ENCODE measurements at places on chromosomes 16 and 17.

- H3K4me1 ChIP-seq: peaks cover 4% of the 10 kb centered on the region
- DNase-seq: no peak
- H3K36me3 ChIP-seq: no peaks in the 10 kb centered on the region
- H3K4me3 ChIP-seq: no peak overlapping the region
- no peak overlapping the region for H3K27ac ChIP-seq
Measured at GRCh38 chr17:19370493-19370960, 7.8 kb upstream of the MAPK7 start.

- peaks cover 24% of the 10 kb centered on the region for H3K27me3 ChIP-seq
- DNase-seq: no peak
- no peaks in the 10 kb centered on the region for H3K36me3 ChIP-seq
- H3K27ac ChIP-seq: no peak overlapping the region
- peaks cover 15% of the 10 kb centered on the region for H3K4me1 ChIP-seq
- no peak overlapping the region for H3K4me3 ChIP-seq
Measured at GRCh38 chr16:86823125-86823524, 244.8 kb downstream of the FOXL1 start.

DNA sequence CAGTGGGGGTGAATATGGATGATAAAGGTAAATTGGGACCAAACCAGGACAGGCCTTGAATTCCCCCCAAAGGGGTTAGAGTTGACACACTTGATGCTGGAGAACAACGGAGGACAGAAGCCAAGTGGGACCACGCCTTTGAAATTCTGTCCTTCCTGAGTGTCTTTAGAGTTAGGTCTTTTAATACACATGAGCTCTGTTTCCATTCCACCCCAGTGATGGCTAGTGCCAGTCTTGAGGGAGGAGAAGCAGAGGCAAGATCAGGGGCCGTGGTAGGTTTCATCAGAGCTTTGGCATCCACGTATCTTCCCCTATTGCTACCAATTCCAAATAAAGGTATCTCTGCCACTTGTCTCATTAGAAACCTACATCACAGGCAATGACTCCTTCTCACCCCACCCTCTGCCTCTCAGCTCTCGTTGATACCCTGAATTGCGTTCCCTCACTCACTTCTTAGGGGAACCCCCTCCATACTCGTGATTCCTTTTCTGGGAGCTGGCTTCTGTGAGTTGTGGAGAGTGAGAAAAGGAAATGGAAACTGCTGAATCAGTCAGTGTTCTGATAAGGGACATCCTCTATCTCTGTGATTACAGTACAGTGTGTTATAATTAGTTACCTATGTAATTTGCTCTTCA is 2.4 kb upstream of the CCL3L1 start:
- peaks cover 11% of the 10 kb centered on the region for H3K4me1 ChIP-seq
- no peaks in the 10 kb centered on the region for H3K36me3 ChIP-seq
- H3K27me3 ChIP-seq: peaks cover 8% of the 10 kb centered on the region
- DNase-seq: no peak
- no peak overlapping the region for H3K4me3 ChIP-seq

DNA sequence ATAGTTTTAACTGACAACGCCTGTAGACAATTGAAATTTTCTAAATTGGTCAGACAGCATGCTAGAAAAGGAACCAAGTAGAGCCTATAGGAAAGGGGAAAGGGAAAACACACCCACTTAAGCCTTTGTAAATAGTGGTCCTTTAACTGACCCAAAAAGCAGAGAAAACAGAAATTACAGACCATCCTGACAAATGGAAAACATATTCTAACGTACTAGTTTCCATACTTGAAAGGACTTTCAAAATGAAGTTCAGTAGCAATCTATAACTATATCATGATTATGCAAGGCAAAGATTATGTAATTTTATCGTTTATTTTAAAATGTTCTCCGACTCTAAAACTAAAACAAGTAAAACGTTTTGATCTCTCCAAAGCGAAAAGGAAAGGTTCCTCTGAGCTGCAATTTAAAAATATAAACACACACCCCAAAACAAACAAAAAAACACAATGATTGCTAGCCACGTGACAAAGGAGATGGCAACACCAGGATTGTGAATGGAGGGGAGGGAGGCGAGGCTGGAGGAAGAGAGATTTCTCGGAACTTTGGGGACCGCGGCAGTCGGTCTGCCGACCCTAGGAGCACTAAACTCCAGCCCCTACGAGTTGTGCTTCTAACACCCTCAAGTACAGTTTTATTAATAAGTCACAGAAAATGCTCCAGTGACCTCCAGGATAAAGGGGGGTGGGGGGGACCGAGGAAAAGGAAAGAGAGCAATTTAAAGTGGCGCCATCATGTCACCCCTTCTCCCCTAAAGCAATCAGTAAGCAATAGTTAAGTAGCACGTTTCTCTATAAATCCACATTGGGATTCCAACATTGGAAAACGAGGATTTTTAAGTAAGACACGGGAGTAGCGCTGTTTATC is 1.7 kb downstream of the KANSL1 start:
- H3K4me3 ChIP-seq: peak overlapping the region; percentile 98
- peaks cover 49% of the 10 kb centered on the region for H3K4me1 ChIP-seq
- H3K36me3 ChIP-seq: no peaks in the 10 kb centered on the region
- DNase-seq: peak; percentile 74
- H3K27me3 ChIP-seq: no peaks in the 10 kb centered on the region
- peak overlapping the region; percentile 100 for H3K27ac ChIP-seq

GRCh38 chr17:36095992-36096391 is 6.0 kb upstream of the CCL3 start:
- no peak overlapping the region for H3K27ac ChIP-seq
- no peak overlapping the region for H3K4me3 ChIP-seq
- no peaks in the 10 kb centered on the region for H3K36me3 ChIP-seq

DNA sequence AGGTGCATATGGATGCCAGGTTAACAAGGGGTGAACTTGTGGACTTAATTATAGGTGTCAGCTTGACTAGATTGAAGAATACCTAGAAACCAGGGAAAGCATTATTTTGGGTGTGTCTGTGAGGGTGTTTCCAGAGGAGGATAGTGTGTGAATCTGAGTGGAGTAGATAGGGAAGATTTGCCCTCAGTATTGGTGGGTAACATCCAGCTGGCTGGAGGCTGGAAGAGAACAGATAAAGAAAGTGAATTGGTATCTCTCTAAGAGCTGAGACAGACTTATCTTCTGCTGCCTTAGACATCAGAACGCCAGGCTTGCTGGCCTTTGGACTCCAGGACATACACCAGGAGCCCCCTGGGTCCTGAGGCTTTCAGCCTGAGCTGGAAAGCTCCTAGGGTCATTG is 75.2 kb downstream of the CDRT15 start:
- H3K4me3 ChIP-seq: no peak overlapping the region
- no peaks in the 10 kb centered on the region for H3K36me3 ChIP-seq

DNA sequence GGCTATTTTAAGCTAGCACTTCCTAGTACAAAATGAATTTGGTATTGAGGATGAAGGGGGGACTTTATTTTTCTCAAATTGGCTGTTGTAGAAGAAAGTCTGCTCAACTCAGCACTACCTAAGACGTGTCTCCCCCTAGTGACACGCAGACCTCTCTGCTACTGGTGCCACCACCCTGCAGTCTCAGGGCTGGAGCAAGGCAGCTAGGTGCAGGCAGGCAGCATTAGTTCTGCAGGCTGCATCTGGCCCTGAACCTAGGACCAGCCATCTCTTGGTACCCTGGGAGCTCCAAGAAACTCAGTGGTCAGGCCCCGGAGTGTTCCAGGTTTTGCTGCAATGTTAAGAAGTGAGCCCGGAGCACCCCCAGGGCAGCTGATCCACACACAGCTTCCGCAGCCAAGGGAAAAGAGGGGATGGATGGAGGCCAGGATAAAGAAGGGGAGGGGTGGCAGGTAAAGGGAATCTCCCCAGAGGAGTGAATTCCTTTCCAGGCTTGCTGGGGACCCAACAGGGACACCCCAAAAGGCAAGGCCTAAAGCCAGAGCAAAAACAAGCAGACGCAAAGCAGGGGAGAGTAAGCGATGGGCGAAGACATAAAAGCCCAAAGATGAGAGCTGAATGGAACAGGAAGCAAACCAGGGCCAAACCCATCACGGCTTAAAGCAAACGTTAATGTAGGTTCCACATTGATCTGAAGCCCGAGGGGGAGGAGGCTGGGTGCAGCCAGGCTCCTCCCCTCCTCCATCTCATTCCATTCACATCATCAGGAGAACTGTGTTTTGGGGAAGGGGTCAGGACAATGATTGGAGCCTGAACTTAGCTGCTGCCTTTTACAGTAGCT is 200.5 kb downstream of the ZFHX3 start:
- no peaks in the 10 kb centered on the region for H3K36me3 ChIP-seq
- DNase-seq: peak; percentile 66
- peaks cover 41% of the 10 kb centered on the region for H3K4me1 ChIP-seq
- H3K27ac ChIP-seq: no peak overlapping the region
- H3K4me3 ChIP-seq: no peak overlapping the region
- no peaks in the 10 kb centered on the region for H3K27me3 ChIP-seq

DNA sequence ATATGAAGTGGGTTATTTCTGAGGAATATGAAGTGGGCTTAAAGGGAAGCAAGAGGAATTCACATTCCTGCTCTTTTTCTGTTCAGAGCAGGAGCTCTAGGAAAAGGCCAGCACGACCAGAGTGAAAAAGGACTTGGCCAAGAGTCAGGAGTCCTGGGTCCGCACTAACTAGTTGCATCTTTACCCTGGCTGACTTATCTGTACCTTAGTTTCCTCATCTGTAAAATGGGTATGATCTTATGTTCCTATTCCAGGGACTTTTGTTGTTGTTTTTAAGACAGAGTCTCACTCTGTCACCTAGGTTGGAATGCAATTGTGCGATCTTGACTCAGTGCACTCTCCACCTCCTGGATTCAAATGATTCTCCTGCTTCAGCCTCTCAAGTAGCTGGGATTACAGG is 52.5 kb downstream of the CNGB1 start:
- H3K36me3 ChIP-seq: no peaks in the 10 kb centered on the region
- no peaks in the 10 kb centered on the region for H3K27me3 ChIP-seq
- no peak overlapping the region for H3K27ac ChIP-seq
- no peaks in the 10 kb centered on the region for H3K4me1 ChIP-seq
- no peak overlapping the region for H3K4me3 ChIP-seq

DNA sequence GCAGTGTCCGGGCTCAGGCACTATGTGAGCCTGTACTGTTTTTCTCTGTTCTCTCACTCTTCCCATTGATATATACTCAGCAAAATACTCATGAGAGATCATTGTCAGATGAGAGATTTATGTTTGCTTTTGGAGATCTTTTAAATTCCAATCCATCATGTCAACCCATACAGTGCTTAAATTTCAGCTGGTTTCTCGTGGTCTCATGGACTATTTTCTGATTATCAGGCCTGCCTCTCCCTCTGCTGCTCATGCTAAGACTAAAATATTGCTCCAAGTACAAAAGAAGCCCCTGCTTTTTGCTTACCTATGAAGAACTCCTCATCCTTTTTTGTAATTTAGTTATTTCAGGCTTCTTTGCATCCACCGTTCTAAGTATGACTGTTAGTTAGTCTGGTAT is 547.2 kb downstream of the KCNJ2 start:
- H3K36me3 ChIP-seq: no peaks in the 10 kb centered on the region
- no peak for DNase-seq
- H3K27me3 ChIP-seq: no peaks in the 10 kb centered on the region
- H3K4me1 ChIP-seq: no peaks in the 10 kb centered on the region
- H3K4me3 ChIP-seq: no peak overlapping the region

DNA sequence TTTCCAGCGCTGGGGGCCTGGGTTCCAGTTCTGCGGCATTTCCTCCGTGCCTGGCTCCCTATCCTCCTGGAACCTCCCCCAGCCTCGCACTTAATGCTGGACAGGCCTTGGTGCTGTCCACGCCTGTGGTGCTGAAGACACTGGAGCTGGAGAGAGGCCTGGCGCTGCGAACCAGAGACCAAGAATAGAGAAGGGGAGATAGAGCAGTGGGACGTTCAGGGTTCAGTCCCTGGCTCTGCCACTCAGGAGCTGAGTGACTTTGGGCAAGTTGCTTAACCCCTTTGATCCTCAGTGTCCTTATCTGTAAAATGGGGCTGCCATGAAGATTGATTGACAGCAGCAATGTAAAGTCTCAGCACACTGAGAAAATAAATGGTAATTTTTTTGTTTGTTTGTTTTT is 11.9 kb downstream of the SBK1 start:
- H3K27ac ChIP-seq: no peak overlapping the region
- H3K4me3 ChIP-seq: no peak overlapping the region
- DNase-seq: peak; percentile 77
- no peaks in the 10 kb centered on the region for H3K4me1 ChIP-seq
- no peaks in the 10 kb centered on the region for H3K36me3 ChIP-seq
- no peaks in the 10 kb centered on the region for H3K27me3 ChIP-seq

DNA sequence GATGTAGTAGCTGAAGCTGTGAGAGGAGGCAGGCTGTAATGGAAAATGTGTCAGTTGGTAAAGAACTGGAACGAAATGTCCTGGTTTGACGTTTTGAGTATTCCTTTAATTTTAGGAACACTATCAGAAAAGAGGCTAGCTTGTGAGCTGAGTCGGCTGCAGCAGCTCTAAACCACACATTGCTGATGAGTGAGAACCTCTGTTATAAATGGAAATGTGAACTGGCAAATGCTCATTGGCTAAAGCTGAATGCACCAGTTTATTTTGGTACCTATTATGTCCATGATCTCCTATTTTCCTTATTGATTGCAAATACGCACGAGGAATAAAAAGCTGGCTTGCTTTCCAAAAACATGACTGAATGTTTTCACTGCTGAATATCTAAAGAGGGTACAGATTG is 11.0 kb upstream of the WIPI1 start:
- no peak overlapping the region for H3K27ac ChIP-seq
- no peak overlapping the region for H3K4me3 ChIP-seq
- DNase-seq: no peak
- no peaks in the 10 kb centered on the region for H3K27me3 ChIP-seq

DNA sequence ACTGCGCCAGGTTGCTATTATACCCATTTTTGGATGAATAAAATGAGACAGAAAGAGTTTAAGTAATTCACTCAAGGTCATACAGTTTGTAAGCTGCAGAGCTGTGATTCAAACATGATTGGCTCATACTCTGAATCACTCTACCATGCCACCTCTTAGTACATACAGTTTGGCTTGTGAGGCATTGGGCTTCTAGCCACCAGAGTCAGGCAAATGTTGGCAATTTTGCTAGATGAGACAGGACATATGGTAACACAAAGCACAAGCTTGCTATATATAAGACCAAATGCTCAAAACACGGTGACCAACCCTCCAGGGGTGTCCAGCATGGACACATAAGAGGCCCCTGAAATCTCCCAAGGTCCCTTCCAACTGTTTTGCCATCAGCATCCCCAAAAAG is 236.0 kb upstream of the IRX5 start:
- no peaks in the 10 kb centered on the region for H3K36me3 ChIP-seq
- H3K4me1 ChIP-seq: peaks cover under 1% of the 10 kb centered on the region
- no peaks in the 10 kb centered on the region for H3K27me3 ChIP-seq
- no peak overlapping the region for H3K27ac ChIP-seq
- DNase-seq: no peak

DNA sequence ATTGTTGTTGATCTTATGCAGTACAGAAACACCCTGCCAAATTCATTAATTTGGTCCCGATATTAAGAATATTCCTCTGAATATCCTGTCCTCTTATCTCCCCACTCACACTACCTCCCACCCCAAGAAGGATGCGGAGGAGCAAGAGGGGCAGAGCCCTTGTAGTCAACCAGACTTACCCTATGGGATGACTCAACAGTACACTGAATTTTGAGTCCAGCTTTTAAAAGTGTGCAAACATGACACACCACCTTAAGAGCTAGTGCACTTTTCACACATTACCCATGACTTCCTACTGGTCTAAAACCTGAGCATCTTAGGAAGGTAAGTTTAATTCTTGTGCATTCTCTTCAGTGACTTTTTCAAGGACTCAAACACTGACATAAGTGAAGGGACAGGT is 9.5 kb downstream of the USP22 start:
- no peaks in the 10 kb centered on the region for H3K27me3 ChIP-seq
- DNase-seq: no peak
- no peak overlapping the region for H3K27ac ChIP-seq
- H3K36me3 ChIP-seq: peaks cover 9% of the 10 kb centered on the region
- peaks cover 22% of the 10 kb centered on the region for H3K4me1 ChIP-seq
- H3K4me3 ChIP-seq: no peak overlapping the region

GRCh38 chr17:77928519-77929179 is 29.9 kb upstream of the TNRC6C start:
- peaks cover 40% of the 10 kb centered on the region for H3K4me1 ChIP-seq
- no peaks in the 10 kb centered on the region for H3K36me3 ChIP-seq
- no peak overlapping the region for H3K4me3 ChIP-seq

Measured in neural progenitor cell (in vitro differentiated cells).